K562 (cell line): ENCODE measurements at places on chromosomes 4 and X. TPM values are rescaled to one million over a fixed set of nuclear protein-coding genes. Genes with fewer than 3 reads are reported as not detected.

The RAB40A gene
- total RNA-seq = not detected in 2 replicates

DNA sequence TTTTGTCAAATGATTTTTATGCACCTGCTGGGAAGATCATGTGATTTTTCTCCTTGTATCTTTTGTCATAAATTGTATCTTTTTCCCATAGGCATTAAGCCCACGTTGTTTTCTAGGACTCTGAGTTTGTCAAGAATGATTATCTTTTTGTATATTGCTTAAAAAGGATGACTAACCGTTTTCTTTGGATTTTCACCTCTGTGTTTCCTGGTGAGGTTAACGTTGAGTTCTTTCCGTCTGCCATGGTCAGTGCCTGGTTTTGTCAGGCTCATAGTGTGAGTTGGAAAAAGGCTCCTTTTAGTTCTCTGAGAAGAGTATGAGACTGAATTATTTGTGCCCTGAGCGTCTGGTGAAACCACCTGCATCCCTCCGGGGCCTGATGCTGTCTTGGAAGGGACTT lies 21.9 kb downstream of the PCGF3 start:
- H3K27ac ChIP-seq = peak overlapping the region; percentile 14; the same call in 1 of the 3 replicates
- no peak overlapping the region for H3K4me3 ChIP-seq
- H3K4me1 ChIP-seq = peaks cover 63% of the 10 kb centered on the region
- DNase-seq = no peak
- peaks cover 22% of the 10 kb centered on the region; the same call in 1 of the 3 replicates for H3K36me3 ChIP-seq

- H3K4me1 ChIP-seq = no peaks in the 10 kb centered on the region
- H3K36me3 ChIP-seq = no peaks in the 10 kb centered on the region
- no peak for DNase-seq
These were observed 192.1 kb downstream of the PPARGC1A start for GRCh38 chr4:23697722-23698121.

- no peaks in the 10 kb centered on the region for H3K4me1 ChIP-seq
- DNase-seq = no peak
- H3K4me3 ChIP-seq = no peak overlapping the region
- no peaks in the 10 kb centered on the region for H3K27me3 ChIP-seq
- H3K36me3 ChIP-seq = no peaks in the 10 kb centered on the region
These were observed 105.0 kb downstream of the ABCB7 start for GRCh38 chrX:75051047-75051446.
